ENCODE measurements at places on chromosomes 6 and 20.

DNA sequence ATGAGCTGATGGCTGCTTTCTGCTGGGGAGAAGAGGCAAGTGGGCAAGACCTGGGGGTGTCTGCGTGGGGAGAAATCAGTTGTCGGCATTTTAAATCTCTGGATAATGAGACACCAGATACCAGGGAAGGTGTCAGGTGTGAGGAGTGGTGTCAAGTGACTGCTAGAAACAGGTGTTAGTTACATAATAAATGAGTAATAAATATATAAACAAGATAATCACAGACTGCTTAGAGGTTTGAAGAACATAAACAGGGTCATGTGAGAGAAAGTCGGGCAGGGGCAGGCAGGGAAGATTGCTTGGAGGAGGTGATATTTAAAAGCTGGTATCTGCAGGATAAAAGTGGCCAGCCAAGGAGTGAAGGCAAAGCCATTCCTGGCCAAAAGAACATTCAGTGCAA, 87.2 kb upstream of the RIN2 start:
- DNase-seq, result no peak

DNA sequence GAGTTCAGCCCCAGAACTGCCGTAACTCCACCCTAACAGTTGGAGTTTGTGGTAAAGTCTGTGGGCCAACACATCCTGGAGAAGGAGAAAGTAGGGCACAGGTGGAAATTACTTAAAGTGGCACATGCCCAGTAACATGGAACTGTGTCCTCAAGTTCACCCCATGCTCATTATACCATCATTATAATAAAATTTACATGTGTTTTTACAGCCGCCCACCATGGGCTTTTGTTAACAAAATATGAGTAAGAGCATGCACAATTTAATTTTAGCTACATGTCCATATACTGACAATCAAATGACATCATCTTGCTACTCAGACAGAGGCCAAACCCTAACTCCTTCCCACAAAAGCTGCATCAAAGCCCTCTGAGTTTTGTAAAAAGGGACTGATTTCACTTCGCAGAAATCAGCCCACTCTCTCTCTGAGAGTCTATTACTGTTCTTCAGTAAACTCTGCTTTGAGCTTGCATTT, 17.3 kb upstream of the ELOVL4 start:
- no peak for DNase-seq

DNA sequence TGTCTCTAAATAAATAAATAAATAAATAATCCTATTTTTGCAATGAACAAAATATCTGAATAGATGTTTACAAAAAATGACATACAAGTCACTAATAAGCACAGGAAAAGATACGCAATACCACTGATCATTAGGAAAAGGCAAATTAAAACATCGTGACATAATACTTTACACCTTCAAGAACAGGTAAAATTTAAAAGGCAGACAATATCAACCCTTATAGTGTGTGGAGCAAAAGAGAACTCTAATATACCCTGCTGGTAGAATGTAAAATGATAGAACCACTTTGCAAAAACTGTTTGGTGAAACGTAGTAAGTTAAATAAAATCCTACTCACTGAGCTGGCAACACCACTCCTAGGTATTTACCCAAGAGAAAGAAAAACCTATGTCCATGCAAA, 67.4 kb downstream of the ZMYND8 start:
- no peak for DNase-seq

DNA sequence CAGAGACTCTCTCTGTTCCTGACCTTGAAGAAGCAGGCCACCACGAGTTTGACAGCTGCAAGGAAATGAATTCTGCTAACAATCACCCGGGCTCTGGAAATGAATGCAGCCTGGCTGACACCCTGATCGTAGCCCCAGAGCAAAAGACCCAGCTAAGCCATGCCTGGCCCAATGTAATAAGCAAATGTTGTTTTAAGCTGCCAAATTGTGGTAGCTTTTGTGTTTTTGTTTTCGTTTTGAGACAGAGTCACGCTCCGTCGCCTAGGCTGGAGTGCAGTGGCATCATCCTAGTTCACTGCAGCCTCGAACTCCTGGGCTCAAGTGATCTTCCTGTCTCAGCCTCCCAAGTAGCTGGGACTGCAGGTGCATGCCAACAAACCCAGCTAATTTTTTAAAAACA, 3.3 kb upstream of the OXT start:
- DNase-seq, result no peak

- DNase-seq, result no peak
Measured at GRCh38 chr20:10483691-10484090, 48.6 kb downstream of the SLX4IP start.

- no peak for DNase-seq
Measured at GRCh38 chr6:11921017-11921438, 91.1 kb upstream of the HIVEP1 start.

DNA sequence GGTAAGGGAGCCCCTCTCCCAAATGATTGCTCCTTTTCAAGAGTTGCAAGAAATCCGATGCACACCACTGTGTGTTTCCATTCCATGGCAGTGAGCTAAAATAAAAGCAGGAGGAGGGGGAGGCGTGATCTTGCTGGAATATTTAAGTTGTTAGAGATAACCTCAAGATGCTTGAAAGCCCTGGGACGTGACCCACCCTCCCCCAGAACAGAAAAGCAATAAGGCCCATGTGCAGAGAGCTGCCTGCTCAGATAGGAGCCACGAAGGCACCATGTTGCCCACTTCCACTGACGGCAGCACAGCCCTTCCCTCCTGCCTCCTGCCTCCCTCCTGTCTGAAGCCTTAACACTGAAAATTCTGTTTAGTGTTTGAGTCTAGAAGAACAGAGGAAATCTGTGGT, 432.6 kb upstream of the CDH4 start:
- no peak for DNase-seq

DNA sequence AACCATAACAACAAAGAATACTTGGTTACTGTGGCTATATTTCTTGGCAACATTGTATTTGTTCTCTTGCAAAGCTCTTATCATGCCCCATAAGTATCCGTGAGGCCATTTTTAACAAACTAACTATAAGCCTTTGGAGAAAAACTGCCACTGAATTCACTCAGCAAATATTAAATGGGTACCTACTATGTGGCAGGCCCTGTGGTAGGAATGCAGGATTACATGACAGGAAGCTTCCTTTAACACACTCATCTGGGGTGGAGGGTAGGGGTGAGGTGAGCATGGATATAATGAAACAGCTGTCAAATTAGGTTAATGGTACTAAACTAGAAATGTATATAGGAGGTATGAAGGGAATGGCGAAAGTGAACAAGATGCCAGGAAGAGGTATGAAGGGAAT, 504.8 kb downstream of the MEI4 start:
- DNase-seq, result no peak

DNA sequence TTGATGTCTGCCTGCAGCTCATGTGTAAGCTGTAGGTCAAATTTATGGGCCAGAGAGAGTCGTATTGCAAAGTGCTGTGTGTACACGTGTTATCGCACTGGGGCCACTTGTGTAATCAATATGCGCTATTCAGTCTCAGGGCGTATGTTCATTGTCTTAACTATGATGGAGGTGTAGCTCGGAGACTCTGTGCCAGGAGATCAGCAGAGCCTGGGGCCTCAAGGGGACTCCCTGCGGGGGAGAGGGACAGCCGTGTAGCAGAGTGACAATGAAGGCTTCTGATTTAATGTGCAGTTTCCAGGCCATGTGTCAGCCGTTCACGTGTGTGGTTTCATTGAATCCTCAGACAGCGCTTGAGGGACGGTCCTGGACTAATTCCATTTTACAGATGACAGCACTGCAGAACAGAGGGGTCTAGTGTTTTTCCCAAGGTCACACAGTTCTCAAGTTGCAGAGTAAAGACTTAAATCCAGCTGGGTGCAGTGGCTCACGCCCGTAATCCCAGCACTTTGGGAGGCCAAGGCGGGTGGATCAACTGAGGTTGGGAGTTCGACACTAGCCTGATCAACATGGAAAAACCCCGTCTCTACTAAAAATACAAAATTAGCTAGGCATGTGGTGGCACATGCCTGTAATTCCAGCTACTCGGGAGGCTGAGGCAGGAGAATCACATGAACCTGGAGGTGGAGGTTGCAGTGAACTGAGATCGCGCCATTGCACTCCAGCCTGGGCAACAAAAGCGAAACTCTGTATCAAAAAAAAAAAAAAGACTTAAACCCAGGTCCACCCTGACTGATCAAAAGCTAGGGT, 242.5 kb downstream of the PREX1 start:
- peak; percentile 42 for DNase-seq

- no peak for DNase-seq
Measured at GRCh38 chr6:50602292-50602691, 111.0 kb upstream of the TFAP2D start.

DNA sequence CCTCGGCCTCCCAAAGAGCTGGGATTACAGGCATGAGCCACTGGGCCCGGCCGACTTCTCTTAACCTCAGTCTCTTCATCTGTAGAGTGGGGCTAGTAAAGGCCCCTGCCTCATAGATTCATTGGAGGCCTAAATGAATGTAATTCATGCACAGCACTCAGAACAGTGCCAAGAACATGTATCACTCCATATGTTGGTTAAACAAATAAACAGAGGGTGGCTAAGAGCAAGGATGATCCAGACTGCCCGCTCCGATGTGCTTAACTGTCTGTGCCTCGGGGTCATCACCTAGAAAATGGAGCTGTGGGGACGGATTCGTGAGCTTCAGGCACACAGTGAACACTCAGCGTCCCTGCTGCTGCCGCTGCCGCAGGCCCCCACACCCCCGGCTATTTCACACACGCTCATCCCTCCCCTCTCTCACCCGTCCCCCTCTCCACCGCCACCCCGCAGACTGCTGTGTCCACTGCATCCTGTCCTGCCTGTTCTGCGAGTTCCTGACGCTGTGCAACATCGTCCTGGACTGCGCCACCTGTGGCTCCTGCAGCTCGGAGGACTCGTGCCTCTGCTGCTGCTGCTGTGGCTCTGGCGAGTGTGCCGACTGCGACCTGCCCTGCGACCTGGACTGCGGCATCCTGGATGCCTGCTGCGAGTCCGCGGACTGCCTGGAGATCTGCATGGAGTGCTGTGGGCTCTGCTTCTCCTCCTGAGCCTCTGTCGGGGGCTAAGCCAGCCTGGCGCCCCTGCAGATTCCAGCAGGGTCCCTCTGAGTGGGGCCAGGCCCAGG, 14.8 kb downstream of the MDFI start:
- DNase-seq, result peak; percentile 35

DNA sequence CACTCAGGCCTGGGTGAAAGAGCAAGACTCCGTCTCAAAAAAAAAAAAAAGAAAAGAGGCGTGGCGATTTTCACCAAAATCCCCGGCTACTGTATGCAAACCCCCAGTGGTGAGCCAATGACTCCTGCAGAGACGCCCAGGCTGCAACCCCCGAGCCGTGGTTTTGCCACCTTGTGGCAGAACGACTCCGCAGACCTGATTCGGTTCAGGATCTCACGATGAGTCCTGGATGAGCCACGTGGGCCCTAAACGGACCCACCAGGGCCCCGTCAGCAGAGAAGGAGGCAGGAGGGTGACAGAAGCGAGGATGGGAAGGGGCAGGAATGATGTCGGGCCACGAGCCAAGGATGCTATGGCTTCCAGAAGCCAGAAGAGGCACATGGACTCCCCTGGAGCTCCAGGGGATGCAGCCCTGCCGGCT, 42.5 kb downstream of the SLC2A4RG start:
- DNase-seq, result no peak

DNA sequence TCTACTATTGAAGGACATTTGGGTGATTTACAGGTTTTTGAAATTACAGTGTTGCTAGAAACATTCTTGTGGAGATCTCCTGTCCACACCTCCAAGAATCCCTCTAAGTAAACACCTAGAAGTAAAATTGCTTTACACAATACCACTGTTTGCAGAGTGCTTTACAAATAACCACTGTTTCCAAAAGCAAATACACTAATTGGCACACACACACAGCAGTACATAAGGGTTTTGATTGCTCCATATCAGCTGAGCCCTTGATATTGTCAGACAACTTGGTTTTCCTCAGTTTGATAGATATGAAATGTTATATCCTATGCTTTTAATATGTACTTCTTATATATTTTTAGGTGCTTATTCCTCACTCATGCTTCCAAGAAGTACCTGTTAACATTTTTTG, 6.3 kb downstream of the HMGN4 start:
- DNase-seq, result no peak

GRCh38 chr6:69238067-69238466, 558.7 kb downstream of the LMBRD1 start:
- no peak for DNase-seq

DNA sequence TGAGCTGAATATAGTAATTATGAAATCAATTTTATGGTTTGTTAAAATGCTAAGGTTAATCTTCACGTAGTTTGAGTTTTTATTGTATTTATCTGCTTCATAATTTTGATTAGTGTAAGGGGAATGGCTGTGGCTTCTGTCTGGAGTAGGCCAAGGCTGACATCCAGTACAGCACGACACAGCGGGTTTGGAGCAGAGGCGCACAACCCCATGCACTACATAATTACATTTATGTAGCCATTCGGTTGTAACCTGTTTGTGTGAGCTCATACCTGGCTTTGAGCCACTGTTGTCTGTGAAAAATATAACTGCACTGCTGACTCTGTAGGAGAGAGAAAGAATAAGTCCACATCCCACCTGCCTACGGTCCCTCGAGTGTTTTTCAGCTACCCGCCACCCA, 615.5 kb downstream of the EYS start:
- no peak for DNase-seq

DNA sequence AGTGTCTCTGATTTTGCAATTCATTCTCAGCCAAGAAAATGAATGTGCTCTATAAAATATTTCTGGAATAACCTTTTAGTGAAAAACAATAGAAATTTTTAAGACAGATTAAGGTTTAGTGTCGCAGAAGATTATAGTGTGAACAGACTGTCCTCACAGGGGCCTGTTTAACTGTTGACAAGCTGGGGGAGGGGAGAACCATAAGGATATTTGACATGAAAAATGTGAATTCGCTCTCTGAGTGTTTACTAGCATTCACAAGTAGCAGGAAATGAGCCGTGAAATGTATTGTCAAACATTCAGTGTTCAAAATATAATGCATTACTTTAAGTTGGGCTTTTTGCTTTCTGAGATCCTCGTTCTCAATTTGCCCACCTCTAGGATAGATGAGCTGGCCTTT, 134.8 kb upstream of the TSHZ2 start:
- no peak for DNase-seq

DNA sequence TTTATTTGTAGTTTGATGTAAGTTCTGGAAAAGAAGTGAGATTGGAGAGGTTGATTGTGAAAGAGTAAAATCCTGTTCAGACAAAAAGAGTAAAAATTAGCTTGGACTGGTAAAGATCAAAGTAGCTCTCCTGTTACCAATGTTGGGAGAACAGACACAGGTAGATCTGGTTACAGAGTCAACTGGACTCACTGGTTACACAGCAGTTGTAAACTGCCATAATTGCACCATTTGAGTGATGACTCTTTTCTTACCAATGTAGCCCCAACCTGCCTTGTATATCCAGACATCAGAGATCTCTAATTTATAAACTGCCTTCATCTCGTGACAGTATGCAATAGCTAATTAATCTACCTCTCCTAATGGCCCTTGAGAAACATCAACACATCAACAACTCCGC, 165.6 kb upstream of the PRSS16 start:
- DNase-seq, result no peak

- DNase-seq, result no peak
Measured at GRCh38 chr20:49459684-49460083, 22.8 kb downstream of the KCNB1 start.

Measured in right kidney (tissue), 9 donors.